ENCODE measurements at places on chromosomes 12 and 14.
A peak's percentile ranks its signal among the peaks of the same experiment; 100 is the strongest.

DNA sequence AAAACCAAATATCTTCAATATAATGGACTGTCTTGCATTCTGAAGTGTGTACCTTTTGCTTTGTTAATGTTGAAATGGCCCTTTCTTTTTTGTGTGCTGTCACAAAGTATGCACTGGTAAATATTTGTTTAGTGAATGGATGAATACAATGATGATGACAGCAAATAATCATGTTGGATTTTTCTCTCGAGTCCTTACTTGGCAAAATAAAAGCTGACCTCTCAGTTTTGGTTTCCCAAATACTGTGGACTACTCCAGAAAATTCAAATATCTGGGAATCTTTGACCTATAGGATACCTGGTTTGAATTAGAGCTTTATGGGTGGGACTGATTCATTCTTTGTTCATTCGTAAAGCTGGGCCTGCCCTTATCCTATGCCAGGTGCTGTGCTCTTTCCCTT is 5.5 kb downstream of the UBE3B start:
- DNase-seq: no peak

DNA sequence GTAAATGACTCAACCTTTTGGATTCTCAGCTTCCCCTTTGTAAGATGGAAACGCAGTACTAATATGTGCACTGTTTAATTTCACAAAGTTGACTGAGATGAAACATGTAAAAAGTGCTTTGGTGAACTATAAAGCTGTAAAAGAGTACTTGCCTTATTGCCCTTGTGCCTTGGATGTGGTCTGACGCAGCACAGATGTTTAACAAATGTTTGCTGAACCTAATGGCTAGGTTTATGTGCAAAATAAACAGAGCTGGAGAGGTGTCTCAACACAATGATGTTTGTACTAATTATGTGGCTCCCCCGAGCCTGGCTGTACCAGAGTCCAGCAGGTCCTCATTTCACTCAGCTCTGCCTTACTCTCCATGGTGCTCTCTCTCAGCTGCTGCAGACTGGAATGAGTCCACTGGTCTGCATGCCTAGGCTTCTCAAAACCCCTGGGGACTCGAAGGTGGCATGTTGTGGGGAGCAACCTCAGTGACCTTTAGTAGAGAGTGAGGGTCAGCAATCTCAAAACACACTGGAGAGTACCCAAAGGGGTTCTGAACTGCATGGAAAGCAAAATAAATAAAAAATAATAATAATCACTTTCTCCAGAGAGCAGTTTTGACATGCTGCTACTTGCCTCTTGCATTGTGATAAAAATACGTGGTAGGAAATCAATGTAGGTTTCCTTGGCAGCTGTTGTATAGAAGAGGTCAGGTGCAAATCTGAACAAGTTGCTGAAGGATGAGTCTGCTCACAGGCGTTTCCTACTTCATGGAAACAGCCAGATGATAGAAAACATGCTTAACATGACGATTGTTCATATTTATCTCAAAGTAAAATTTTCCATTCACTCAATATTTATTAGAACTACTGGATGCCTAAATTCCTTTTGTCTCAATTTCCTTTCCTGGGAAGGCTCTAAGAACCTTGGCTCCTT is 8.5 kb upstream of the AMIGO2 start:
- DNase-seq: no peak

- DNase-seq: no peak
Observed at GRCh38 chr12:58570411-58570810, 349.9 kb downstream of the LRIG3 start.

GRCh38 chr14:104794099-104794498 is 1.4 kb downstream of the AKT1 start:
- no peak for DNase-seq

GRCh38 chr12:5184186-5184585 is 140.5 kb downstream of the KCNA5 start:
- no peak for DNase-seq

DNA sequence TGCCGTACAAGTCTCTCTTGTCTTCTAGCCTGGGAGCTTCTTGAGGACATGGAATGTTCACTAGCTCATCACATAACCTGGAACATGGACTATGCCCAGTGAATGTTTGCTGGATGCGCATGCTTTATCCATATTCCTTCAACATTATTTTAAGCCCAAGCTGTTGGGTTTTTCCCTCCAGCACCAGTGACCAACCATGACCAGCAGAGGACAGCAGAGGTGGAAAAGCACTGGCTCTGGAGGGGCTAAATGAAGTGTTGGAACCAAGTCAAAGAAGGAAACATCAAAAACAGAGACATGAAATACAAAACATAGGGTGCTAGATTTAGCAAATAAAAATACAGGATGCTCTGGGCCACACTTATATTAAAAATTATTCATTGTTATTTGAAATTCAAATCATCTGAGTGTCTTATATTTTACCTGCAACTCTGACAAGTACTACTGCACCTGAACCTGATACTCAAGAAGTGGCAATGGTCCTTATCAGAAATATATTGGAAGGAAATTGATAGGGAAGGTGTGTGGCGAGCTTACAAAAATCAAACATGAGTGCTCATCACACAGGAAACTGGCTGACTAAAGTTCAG is 23.1 kb upstream of the HELB start:
- DNase-seq: no peak

DNA sequence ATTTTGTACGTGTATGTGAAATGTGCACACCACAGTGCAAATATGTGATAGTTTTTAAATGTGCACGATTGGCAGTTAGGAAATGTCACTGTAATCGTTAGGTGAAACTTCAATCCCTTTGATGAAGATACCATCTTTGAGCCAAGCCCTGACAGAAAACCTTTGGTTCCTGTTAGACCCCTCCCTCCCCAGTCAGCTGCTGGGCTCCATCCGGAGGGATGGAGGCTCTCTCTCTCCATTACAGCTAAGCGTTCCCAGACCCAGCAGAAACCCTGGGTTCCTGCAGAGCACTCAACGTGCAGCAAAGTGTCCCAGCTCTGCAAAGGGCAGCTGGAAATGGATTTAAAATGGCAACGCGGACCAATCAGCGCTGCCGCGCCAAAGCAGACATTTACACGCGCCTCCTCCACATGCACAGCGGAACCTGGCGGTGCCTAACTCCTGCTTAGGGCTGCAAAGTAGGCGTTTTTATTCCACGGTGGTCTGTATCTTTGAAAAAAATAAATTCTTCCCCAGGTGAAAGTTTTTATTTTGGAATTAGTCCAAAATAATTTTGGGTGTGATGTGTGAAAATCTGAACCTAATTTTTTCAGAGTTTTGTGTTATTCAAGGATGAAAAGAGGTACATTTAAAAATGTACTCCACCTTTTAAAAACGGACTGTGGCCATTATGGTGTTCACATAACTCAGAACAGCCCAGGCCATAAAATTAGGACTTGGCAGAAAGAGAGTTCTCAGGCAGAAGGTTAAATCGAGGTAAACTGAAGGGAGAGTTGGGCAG is 1.4 kb upstream of the HMGA2 start:
- DNase-seq: no peak

DNA sequence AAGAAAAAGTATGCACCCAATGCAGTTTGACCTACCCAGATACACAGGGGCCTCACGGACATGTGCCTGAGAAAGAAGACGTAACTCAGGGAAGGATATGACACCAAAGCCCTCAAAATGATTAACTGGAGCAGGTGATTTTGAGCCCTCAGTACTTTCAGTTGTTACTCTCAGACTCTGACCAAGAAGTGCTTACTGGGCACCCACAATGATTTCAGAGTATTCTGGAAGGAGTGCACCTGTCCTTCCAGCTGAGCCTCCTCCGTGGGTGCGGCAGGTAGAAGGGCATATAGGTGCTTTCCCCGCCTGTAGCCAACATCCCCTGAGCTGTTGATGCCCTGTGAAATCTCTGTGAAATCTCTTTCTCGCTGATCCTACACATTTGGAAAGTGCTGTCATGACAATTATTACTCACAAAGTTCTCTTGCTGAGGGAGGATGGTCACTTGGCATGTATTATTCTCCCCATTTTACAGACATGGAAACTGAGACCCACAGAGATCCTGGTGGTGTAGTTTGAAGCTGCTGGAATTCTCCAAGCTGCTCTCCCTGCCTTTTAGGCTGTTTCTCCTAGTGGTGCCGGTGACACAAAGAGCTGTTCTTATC is 154.3 kb upstream of the CCND2 start:
- no peak for DNase-seq

DNA sequence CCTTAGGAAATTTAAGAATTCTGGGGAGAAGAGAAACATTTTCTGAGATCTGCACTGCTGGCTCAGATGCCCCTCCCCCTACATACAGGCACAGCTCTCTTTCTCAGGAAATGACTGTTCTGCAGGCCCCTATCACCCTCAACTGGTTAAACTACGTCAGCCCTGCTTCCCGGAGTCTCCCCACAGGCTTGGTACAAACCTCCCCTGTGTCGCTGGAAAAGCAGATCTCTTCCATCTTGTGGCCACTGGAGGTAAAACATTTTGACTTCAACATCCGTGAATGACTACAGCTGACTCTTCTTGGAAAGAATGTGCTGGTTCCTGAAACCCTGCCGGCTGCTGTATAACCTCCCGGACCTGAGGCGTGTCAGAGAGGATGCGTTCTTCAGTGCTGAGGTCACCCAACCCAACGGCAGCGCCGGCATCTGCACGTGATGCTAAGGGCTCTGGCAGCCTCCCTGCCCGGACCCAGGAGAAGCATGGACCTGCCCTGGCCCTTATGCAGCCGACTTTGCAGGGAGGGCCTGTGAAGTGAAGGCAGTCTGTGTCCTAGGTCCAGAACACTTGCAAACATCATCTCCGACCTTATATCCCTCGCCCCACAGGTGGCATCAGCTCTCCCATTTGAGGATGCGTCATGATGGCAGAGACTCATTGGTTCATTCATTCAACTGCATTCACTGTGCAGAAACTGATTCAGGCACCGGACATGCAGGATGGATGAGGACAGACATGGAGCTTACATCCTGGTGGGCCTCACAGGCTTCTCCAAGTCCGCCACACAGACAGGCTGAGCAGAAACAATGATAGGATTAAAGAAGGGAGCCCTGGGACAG is 129.2 kb downstream of the GCH1 start:
- peak; percentile 38 for DNase-seq

- DNase-seq: no peak
Observed at GRCh38 chr12:19964549-19964948, 403.8 kb upstream of the PDE3A start.

DNA sequence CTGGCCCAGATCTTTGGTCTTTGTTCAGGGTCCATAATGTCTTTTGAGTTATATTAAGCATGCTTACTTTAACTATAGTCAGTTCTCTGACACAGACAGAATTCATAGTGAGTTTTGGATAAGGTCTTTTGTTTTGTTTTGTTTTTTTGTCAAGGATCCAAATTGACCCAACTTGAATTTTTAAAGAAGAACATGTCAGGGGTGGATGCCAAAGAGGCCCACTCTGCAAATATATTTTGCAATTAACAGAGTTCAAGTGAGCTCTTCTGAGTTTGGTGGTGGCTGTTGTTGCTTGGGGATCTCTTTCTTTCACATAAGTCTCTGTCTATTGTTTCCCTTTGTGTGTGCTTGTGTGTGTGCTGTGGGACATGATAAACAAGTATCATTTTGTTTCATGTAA is 34.4 kb upstream of the PMCH start:
- no peak for DNase-seq

GRCh38 chr14:59195912-59196311 is 7.4 kb downstream of the DAAM1 start:
- DNase-seq: no peak

DNA sequence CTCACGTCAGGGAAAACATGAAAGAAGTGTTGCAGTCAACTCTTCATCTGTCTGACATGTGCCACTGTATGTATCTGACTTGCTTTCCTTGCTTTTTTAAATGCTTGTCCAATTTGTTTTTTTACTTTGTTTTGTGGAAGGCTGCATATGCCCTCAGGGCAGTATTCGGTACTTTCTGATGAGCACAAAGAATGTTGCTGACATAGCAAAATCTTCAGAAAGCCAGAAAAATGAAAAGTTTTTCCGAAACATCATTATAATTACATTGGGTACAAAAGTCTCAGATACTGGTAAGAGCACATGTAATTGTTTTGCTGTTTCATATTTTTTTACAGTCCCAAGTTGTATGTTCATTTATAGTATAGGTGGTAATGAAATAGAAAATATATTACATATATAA is 144.3 kb downstream of the NTS start:
- DNase-seq: no peak

- no peak for DNase-seq
Observed at GRCh38 chr12:95298916-95299315, 81.3 kb downstream of the VEZT start.

GRCh38 chr14:23430016-23430722 is 5.3 kb downstream of the MYH7 start:
- no peak for DNase-seq

DNA sequence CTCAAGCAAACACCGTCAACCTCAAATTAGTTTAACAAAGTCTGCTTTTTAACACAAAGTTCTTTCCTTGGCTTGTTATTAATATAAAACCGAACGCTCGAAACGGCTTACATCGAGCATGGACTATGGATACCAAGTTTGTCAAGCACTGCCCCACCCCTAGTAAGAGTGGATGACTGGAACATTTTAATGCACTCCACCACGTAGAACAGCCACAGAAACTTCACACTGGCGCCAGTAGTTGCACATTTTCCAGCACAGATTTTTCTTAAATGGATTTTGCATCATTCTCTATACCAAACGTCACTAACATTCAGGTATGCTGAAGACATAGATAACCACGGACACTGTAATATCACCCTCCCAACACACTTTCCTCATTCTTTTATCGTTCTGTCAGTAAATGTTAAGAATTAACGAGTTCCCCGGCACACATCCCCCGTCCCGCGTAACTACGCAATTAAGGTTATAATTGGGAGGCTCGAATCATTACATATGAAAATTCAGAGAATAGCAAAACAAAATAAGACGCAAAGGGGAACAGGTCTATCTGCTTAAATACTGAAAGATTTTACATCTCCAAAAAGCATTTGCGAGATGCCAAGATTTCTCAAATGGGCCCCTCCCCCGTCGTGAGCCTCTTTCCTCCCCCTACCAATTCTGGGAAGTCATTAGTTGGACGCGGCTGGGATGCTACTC is 990 bp downstream of the FERMT2 start:
- no peak for DNase-seq

GRCh38 chr12:14979468-14979867 is 6.6 kb downstream of the PDE6H start:
- no peak for DNase-seq

- DNase-seq: no peak
Observed at GRCh38 chr12:51434305-51434704, 9.7 kb downstream of the SLC4A8 start.

DNA sequence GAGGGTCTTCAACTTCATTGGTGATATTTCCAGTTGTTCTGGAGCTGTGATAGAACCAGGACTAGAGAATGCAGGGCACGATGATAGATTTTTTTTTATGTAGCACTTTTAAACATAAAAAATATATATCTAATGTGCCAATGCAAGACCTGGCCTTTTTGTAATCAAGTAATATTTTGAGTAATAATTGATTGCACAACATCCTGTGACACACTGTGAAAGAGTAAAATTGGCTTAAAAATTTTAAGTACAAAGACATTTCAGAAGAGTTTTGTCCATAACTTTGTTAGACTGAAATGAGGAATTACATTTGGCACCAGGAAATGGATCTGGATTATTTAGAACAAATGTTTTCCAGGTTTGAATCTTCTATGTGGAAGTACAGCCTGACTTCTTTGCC is 22.1 kb downstream of the PRKCH start:
- no peak for DNase-seq

- no peak for DNase-seq
Observed at GRCh38 chr14:57293866-57294837, 25.4 kb downstream of the AP5M1 start.

GRCh38 chr14:81511111-81511904 is 22.3 kb downstream of the SEL1L start:
- no peak for DNase-seq
